ENCODE measurements at places on chromosomes 7 and 10.

DNA sequence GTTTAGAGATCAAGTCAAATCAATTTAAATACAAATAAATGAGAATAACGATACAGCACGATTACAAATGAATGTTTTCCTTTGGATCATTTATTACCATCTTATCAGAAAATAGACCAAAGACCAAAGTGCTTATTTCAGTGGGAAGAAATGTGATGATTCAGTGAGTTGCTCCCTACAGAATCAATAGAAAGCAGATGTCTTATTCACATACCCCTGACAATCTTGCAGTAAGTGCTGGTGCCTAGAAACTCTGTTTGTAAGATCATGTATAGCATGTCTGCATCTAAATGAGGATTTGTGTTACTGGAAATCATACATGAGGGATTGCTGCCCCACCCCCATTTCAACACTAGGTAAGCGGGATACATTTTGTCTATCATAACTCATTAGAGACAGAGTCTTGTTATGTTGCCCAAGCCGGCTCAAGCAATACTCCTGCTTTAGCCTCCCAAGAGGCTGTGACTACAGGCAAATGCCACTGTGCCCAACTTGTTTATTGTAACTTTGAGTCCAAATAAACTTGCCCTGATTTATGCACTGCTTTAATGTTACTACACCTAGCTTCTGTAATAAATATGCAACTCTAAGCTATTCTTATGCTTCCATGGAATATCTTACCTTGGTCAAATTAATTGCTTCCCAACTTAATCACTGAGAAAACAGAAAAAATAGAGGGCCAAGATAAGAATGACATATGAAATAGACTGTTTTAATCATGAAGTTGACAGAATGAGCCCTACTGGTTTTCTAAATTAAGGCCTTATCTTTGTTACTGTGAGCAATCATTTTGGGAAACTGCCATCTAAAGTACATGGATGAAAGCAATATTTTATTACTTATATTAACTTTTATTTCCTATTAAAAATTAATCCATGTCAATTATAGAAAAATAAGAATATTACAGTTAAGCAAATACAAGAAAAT is 82.5 kb downstream of the AHR start:
- DNase-seq: no peak

GRCh38 chr7:45000093-45001032 is at the start of gene CCM2:
TSS of gene CCM2 (plus strand) at chr7:45000201. CDS start at chr7:45000334, 133 bp downstream.
- no peak for DNase-seq

DNA sequence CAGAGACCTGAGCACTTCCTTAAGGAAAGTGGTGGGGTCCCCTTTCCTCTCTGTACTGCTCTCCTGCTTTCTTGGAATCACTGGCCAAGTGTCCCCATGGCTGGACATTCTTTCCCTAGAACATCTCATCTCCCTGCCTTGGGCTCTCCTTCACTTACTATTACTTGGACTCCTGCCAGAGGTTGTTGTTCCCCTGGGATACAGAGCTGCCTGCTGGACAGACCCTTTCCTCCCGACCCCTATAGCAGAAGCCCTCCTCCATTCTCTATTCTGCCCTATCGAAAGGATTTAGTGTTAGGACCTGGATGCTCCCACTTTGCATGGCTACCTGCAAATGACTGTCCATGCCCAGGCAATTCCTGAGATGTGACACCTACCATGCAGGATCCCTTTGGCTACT is 164.3 kb upstream of the PODXL start:
- no peak for DNase-seq

DNA sequence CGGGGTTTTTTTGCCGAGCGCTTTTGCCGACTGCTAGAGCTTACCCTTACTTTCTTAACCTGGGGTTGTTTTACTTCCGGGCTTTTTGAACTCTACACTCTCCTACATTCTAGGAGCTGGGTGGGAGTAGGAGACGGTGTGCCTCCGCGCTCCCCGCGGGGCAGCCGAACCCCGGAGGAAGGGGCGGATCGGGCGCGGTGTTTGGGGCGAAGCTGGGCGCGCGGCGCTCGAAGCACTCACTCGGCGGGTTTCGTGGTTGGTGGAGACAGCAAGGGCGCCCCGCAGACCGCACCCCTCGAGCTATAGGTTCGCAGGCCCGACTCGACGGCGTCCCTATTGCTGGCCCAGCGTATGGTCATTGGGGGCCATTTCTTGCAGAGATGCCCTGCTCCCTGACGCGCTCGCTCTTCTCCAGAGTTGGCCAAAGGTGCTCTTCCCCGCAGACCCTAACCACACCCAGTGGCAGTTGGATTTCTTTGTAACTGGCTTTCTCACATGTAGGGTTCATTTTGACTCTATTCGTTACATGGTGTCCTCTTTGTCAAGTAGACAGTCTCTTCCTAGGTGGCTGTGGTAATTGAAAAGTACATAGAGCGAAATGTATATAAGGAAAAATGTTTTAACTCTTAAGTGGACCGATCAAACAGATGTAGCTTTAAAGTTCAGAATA is 364 bp downstream of the ZNF518A start:
- DNase-seq: peak; percentile 69

DNA sequence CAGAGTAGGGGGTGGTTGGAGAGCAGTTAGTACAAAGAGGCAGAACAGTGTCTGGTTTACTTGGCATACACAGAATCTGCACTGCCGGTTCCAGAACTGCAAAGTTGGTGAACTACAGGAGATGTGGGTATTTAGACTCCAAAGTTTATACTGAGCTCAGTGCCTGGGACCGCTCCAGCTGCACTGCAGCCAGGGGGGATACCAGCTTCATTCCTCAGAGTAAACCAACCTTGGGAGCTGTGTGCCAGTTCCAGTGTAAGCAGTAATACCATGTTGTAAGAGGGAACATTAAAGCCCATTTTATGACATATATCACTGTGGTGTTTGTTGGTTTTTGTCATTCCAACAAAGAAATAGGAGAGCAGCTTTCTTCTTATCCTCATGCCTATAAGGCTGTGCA is 23.4 kb downstream of the LOXL4 start:
- DNase-seq: no peak

DNA sequence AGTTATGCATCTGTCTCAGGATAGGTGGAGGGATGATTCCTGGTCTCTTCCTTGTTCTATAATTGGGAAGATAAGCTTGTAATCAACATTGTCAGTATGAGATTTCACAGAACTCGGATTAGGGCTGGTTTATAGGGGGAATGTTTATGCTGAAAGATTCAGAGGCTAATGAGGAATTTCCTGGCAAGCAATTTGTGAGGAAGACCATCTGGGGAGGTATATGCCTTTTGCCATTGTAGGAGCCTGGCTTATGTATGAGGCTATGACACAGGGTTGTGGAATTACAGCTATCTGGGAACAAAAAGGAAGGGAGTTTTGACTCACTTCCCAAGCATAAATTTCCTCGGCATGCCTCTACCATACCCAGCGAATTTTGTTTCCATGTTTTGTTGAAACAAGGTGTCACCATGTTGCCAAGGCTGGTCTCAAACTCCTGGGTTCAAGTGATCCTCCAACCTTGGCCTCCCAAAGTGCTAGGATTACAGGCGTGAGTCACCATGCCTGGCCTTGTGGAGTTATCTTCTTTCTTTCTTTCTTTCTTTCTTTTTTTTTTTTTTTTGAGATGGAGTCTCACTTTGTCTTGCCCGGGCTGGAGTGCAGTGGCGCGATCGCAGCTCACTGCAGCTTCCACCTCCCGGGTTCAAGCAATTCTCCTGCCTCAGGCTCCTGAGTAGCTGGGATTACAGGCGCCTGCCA is 1.6 kb upstream of the COPS6 start:
- DNase-seq: no peak

GRCh38 chr10:126917975-126918908 is 13.0 kb downstream of the DOCK1 start:
- no peak for DNase-seq

- DNase-seq: no peak
These were observed 99.5 kb downstream of the CYTH3 start for GRCh38 chr7:6172910-6173295.

- DNase-seq: no peak
These were observed 2.0 kb upstream of the PLCE1 start for GRCh38 chr10:93991596-93992284.

DNA sequence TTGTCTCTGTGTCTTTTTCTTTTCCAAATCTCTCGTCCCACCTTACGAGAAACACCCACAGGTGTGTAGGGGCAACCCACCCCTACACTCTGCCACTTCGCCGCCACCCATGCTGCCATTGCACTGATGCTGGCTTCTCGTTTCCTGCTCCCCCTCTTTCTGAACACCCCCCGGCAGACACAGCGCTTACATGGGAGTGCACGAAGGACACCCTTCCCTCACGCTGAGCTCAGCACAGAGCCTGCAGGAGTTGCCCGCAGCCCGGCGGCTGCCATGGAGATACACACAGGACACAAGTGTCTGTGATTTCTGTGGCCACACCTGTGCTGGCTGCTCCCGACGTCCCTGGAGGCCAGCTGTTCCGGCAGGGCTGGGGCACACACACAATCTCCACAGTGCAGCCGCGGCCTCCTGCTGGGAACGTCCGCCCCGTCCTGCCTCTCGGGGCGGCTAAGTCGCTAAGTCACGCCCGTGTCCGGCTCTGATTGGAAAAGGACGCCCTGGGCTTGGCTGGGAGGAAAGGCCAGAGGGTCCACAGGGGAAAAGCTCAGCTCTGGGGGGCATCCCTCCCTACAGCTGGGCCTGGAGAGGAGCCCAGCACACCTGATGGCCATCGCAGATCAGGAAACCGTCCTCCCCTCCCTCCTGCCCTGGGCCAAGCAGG is 349.8 kb downstream of the PTPRN2 start:
- no peak for DNase-seq

- no peak for DNase-seq
These were observed 857 bp upstream of the FOXP2 start for GRCh38 chr7:114413761-114414155.

DNA sequence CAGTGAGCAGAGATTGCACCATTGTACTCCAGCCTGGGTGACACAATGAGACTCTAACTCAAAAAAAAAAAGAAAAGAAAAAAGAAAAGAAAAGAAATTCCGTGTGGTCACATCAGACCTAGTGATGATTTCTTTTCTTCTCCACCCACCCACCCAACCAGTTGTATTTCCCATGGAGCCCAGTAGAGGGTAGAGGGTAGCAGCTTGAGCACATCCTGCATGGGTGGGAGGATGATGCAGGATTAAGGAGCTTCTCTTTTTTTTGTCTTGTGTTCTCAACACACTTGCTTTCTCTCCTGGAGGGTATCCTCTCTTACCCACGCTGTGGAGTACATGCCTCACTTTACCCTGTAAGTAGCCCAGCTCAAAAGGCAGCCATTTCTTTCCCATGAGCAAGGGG is 118.6 kb upstream of the CARD11 start:
- DNase-seq: no peak

DNA sequence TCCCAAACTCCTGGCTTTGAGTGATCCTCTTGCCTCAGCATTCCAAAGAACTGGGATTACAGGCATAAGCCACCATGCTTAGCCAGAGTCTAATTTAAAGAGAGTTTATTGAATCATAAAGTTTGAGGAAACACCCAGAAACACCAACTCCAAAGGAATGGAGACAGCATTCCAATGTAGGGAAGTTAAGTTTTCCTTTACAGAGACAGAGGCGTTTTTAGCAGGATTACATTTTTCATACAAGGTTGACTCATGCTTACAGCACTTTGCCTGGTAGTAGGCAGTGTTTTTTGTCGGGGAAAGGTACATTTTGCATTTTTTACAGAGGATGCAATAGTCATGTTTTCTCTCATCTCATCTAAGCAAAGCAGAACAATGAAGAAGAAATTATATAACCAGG is 18.9 kb upstream of the OPN4 start:
- no peak for DNase-seq

- no peak for DNase-seq
These were observed 14.7 kb downstream of the CALCR start for GRCh38 chr7:93559639-93560491.

- no peak for DNase-seq
These were observed 690.3 kb downstream of the REEP3 start for GRCh38 chr10:64211466-64211865.

GRCh38 chr10:86123715-86124114 is 242.9 kb downstream of the GRID1 start:
- DNase-seq: no peak

Measured in effector CD8-positive, alpha-beta T cell (primary cell).